Heart left ventricle (tissue), 16 donors: ENCODE measurements at places on chromosomes 3 and 15. TPM values are rescaled to one million over a fixed set of nuclear protein-coding genes. Genes with fewer than 3 reads are reported as not detected.

DNA sequence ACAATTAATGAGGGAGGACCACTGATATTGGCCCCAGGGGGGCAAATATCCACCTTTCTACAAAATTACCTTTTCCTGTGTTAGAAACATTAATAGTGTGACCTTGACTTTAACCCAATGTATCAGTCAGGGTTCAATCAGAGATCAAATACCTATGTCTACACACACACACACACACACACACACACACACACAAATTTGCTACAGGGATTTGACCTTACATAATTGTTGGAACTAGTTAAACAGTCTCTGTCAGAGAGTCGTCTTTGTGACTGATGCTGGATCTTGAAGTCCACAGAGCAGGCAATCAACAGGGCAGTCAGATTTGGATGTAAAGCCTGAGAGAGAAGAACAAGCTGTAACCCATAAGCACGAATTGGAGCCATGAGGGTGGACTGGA is 32.5 kb downstream of the TM4SF4 start:
- DNase-seq = no peak

DNA sequence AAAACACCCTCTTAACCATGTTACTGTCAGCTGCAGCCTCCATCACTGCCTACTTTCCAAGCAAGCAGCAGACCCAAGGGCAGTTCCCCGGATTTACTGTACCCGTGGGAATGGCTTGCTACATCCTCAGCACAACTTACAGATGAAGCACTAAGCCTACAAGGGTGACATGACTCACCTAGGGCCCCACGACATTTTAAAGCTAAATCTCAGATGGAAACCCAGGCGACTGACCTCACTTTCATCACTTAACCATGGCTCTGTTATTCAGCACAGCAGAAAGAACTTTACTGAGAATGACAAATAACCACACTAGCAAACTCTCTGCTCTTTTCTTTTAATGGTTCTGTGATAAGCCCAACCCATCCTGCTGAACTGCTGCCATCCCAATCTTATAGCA is 65.6 kb downstream of the SUMF1 start:
- DNase-seq = no peak

GRCh38 chr3:72745146-72745999 is 102.9 kb downstream of the SHQ1 start:
- no peak for DNase-seq

- DNase-seq = no peak
These were observed 81.3 kb upstream of the NAALADL2 start for GRCh38 chr3:174777813-174778212.

- no peak for DNase-seq
These were observed 26.6 kb downstream of the RFT1 start for GRCh38 chr3:53103397-53104296.

Gene ST3GAL6
- total RNA-seq = 38.9 TPM

Gene ERC2
- 1.7 TPM for total RNA-seq

Gene TTLL13
- total RNA-seq = not detected

Gene NRROS
- total RNA-seq = 8.4 TPM

Gene ATP13A4
- not detected for total RNA-seq

Gene PRKCD
- 20.1 TPM for total RNA-seq
